ENCODE measurements at places on chromosomes 1 and 21.

- DNase-seq = no peak
Observed at GRCh38 chr1:83318366-83318765, 680.6 kb downstream of the TTLL7 start.

DNA sequence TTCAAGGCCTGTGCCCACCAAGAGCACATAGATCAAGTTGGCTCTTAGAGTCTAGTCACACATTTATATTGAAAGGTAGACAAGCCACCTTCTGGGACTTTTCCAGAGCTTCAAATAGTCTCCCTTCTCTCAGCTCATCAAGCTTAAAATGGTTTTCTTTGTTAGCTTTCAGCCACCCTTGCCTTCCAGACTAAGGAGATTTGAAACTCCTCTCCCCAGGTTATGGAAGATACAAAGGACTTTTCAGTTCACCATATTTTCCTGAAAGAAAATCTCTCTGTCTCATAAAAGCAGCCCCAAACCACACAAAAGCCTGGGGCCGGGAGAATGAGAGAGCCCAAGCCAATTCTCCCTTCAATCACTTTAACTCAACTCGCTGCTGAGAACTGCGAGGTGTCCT lies 134.1 kb downstream of the ZC3H11B start:
- no peak for DNase-seq

DNA sequence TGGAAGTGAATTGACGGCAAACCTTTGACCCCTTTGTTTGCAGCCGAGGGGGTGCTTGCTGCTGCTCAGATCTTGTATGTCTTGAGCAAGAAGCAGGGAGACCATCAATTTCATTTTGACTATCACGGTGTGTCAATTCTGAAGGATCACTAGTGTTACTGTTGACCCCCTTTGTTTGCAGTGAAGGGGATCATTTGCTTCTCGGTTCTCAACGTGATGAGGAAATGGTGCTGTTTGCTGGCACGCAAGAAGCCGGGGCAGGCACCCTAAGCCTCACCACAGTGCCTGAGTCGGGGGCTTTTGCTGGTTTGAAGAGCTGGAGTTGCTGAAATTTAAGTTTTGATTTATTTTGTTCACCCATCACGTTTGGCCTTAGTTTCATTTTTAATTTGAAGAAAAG lies 7.5 kb downstream of the RBM15 start:
- no peak for DNase-seq

- no peak for DNase-seq
Observed at GRCh38 chr1:189192741-189193520, 1284.7 kb downstream of the BRINP3 start.

GRCh38 chr1:26291433-26291832 lies 11.5 kb downstream of the SH3BGRL3 start:
- DNase-seq = no peak

DNA sequence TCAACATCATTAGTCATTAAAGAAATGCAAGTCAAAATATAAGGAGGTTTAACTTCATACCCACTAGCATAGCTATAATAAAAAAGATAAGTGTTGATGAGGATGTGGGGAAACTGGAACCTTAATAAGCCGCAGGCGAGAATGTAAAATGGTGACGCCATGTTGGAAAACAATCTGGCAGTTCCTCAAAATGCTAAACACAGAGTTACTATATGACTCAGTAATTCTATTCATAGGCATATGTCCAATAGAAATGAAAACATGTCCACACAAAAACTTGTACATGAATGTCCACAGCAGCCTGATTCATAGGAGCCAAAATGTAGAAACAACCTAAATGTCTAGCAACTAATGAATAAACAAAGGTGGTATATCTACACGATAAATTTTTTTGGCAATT lies 23.2 kb downstream of the DDX59 start:
- no peak for DNase-seq

GRCh38 chr1:205279986-205280385 lies 41.6 kb downstream of the NUAK2 start:
- DNase-seq = no peak

GRCh38 chr1:61259379-61260148 lies 177.2 kb downstream of the NFIA start:
- DNase-seq = no peak

- DNase-seq = no peak
Observed at GRCh38 chr21:24372506-24372905, 1234.8 kb downstream of the MRPL39 start.

DNA sequence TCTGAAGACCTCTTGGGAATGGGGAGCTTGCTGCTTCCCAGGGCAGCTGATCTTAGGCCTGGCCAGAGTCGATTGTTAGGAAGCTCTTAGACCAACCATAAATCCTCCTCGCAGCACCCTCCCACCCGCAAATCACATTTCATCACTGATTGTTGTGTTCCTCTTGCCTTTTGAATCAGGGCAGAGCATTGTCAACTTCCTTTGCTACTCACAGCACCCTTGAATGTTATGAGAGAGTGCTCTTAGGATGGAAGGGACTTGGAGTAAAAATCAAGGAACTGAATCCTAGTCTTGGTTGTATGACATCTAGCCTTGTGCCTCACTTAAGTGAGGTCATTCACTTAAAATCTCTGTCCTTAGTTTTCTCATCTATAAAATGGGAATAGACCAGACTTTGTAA lies 3.0 kb downstream of the VASH2 start:
- no peak for DNase-seq

GRCh38 chr1:224068458-224069072 lies 45.3 kb upstream of the FBXO28 start:
- no peak for DNase-seq

- no peak for DNase-seq
Observed at GRCh38 chr1:213956295-213956770, 31.4 kb upstream of the PROX1 start.

DNA sequence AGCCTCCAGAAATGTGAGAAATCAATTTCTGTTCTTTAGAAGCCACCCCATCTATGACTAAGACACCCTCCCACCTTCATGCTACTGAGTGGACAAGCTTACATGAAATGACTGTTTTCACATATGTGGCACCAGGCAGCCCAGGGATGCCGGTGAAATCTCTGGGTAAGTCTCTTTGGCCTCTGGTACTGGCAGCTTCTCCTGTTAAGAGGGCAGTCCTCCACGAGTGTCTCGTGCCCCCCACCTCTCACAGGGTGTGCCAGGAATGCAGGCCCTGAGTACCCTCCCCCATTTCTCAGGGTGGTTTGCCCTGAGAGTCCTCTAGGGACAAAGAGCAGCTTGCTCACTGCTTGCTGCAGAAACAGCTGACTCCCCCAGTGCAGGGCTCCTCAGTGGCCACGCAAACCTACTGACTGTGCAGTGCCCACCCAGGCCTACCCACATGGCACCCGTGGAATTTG lies 3.2 kb upstream of the PRXL2B start:
- no peak for DNase-seq

GRCh38 chr1:167681024-167681423 lies 40.8 kb upstream of the MPZL1 start:
- DNase-seq = no peak

DNA sequence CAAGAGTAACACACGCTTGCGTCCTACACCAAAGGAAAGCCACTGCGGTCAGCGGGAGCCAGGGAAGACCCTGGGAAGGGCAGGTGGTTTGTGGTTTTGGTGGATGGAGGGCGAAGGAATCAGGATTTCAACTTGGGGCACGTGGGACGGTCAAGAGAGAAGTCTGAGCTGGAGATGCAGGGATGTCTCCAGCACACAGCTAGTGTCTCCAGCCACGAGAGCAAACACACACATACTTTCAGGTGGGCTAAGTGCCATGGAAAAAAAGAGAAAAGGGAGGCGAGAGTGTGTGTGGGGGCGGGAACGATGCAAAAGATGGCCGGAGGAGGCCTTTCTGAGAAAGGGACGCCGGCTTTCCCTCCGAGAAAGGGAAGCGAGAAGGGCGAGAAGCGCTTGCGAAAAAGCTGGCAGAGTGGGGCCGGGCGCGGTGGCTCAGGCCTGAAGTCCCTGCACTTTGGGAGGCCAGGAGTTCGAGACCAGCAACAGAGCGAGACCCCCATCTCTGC lies 1.4 kb upstream of the SRRM1 start:
- no peak for DNase-seq

DNA sequence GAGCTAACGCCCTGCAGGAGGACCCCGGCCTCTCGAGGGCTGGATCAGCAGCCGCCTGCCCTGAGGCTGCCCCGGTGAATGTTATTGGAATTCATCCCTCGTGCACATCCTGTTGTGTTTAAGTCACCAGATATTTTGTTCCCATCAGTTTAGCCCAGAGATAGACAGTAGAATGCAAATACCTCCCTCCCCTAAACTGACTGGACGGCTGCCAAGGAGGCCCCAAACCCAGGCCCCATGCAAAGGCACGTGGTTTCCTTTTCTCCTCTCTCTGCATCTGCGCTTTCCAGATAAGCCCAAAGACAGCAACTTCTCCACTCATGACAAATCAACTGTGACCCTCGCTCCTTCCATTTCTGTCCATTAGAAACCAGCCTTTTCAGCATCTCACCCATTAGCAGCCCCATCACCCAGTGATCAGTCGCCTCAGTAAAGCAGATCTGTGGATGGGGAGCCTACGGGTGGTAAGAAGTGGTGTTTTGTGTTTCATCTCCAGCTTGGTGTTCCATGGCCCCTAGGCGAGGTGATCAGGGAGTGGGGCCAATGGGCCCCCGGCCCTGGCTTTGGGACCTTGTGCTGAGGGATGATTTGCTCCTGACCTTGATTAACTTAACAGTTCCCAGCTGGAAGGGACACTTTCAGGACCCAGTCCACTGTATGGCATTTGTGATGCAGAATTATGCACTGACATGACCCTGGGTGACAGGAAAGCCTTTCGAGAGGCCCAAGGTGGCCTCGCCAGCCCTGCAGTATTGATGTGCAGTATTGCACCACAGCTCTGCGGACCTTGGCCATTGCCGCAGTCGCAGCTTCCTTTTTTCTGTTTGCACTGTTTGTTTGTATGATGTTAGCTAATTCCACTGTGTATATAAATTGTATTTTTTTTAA lies 5.2 kb downstream of the NPPA start:
- no peak for DNase-seq

- DNase-seq = peak; percentile 59
Observed at GRCh38 chr1:175129182-175129581, 61.5 kb downstream of the TNN start.

DNA sequence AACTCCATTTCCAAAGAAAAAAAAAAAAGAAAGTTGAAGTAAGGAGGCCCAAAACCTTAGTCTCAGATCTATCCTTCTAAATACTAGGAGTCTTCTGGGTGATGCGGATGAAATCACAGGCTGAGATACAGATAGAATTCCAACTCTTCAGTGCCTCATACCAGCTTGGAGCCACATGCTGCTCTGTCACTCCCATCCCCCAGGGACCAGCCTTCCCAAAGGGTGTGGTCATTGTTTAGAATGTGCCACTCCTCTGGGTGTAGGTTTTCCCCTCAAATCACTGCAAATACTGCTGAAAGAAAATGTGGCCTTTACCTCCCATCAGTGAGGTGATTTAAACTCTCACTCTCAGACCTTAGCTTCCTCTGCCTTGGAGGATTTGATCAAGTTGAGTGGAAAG lies 112.9 kb downstream of the CDC7 start:
- DNase-seq = no peak

GRCh38 chr1:178599745-178600144 lies 86.8 kb downstream of the TEX35 start:
- DNase-seq = no peak

- DNase-seq = no peak
Observed at GRCh38 chr1:187570166-187570565, 741.4 kb downstream of the PLA2G4A start.

- DNase-seq = peak; percentile 65
Observed at GRCh38 chr1:155000726-155001424, 1.7 kb upstream of the ZBTB7B start.

GRCh38 chr1:38915352-38915948 lies 26.2 kb downstream of the RHBDL2 start:
- DNase-seq = no peak

DNA sequence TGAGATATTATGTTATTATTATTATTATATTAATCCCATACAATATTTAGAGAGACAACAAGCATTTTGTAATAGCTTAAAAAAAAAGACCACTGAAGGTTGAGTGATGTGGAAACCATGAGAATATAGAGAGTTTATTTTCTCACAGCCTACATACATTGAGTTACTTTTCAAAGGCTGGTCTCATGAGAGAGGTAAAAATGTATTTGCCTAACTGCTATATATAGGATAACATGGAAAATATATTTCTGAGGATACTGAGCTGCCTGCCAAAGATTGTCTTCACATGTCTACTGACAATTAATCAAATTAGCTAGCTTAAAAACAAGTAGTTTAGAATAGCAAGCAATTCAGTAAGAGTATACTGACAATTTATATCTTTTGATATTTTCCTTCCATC lies 192.2 kb upstream of the NRIP1 start:
- DNase-seq = no peak

DNA sequence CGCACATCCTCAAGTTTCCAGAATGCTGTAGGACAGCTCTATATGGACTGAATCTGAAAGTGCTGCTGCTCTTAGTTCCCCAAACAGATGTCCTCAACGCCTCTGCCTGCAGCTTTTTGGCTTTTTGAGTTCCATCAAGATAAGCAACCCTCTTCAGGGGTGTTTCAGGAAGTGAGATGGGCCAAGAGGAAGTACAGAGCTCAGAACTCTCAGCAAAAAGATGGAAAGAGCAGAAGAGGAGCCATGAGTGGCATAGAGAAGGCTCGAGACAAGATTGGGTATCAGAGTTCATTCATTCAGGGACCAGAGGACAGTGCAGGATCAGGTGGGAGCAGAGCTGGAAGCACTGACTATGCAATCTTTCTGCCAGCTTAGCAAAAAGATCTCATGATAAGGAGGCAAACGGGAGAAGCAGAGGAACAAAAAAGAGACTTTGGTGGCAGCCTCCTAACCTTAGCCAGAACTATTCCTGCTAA lies at the start of the genes ADORA3 and TMIGD3:
ADORA3 (minus strand) TSS at position 49 of the 476 bp plus-strand sequence. CDS start 279 bp downstream, outside the sequence.
TMIGD3 (minus strand) TSS at position 49 of the 476 bp plus-strand sequence. CDS start 279 bp downstream, outside the sequence.
- no peak for DNase-seq

- no peak for DNase-seq
Observed at GRCh38 chr1:202994756-202995155, 12.4 kb upstream of the TMEM183A start.

DNA sequence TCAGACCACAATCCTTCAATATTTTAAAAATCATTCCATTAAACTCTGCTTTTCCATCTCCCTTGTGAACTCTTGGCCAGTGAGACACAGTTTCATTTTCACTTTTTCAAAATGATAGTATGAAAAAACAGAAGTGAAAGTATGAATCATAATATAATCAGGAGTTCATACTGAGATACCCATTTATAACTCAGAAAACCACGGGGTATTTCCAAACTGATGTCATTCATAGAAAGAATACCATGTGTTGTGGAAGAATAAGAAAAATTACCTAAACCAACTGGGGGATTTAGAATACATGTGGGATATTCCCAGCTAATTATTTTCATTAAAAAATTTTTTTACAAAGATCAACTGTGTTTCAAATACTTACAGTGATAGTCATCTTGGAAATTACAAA lies 149.9 kb downstream of the MRPL39 start:
- DNase-seq = peak; percentile 31

DNA sequence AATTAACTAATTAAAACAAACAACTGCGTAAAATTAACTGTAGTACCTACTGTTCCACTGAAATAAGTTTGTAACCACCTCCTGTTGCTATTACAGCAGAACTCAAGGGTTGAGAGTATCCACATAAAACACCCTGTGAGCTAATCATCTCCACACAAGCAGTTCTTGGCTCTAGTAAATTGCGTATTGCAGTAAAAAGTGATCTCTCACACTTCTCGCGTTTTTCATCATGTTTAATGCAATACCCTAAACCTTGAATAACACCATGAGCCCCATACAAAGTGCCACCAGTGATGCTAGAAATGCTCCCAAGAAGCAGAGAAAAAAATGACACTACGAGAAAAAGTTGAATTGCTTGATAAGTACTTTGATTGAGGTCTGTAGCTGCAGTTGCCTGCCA lies 29.3 kb upstream of the CEP350 start:
- DNase-seq = no peak

- peak; percentile 48 for DNase-seq
Observed at GRCh38 chr1:219566951-219567947, 45.7 kb downstream of the ZC3H11B start.

Measured in HFFc6 (cell line).